ENCODE measurements at places on chromosomes 16 and 17. TPM values are rescaled to one million over a fixed set of nuclear protein-coding genes. Genes with fewer than 3 reads are reported as not detected.
A peak's percentile ranks its signal among the peaks of the same experiment; 100 is the strongest.

MYO15B gene
- 11.2 TPM for total RNA-seq

FSCN2 gene
- 0.30 TPM for total RNA-seq

DPEP1 gene
- 2.5 TPM for total RNA-seq

EIF1 gene
- 539 TPM for total RNA-seq

RBFOX1 gene
- 3.1 TPM for total RNA-seq

PERCC1 gene
- not detected for total RNA-seq

ANTKMT gene
- total RNA-seq = 31.8 TPM

GRCh38 chr16:11389631-11390565, 44.6 kb downstream of the RMI2 start:
- DNase-seq = no peak

DNA sequence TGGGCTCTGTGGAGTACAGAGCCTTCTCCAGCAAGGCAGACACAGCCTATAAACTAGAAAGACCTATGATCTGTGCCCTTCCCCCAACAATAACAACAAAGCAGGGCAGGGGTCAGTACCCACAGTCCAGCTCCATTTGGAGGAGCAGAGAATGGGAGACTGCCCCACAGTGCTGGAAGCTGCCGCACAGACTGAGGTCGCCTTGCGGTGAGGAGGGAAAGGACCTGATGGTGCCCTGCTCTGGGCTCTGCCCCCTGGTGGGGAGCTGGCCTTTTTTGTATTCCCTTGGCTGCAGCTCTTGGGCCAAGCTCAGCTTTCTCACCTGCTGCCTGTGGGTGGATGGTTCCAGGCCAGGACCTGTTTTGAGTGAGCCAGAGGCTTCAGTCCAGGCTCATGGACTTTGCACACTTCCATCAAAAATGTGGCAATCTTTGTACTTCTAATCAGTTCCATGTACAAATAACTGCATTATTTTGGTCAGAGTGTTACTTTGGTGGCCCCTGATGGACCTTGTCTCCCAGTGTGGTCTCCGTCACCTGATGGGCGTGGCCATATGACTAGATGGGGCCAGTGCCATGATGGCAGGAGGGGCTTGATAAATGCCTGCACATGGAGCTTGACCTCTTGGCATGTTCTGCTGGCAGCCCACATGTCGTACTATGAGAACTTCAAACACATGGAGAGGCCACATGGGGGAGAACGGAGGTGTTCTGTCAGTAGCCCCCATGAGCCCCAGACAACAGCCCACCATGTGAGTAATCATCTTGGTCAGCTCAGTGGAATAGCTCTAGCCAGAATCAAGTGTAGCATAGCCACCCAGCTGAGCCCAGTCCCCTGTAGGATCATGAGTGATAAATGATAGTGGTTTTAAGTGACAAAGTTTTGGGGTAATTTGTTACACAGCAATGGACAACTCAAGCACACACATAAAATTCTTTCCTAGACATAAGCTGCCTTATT, 24.2 kb downstream of the B9D1 start:
- peak; percentile 47 for DNase-seq

DNA sequence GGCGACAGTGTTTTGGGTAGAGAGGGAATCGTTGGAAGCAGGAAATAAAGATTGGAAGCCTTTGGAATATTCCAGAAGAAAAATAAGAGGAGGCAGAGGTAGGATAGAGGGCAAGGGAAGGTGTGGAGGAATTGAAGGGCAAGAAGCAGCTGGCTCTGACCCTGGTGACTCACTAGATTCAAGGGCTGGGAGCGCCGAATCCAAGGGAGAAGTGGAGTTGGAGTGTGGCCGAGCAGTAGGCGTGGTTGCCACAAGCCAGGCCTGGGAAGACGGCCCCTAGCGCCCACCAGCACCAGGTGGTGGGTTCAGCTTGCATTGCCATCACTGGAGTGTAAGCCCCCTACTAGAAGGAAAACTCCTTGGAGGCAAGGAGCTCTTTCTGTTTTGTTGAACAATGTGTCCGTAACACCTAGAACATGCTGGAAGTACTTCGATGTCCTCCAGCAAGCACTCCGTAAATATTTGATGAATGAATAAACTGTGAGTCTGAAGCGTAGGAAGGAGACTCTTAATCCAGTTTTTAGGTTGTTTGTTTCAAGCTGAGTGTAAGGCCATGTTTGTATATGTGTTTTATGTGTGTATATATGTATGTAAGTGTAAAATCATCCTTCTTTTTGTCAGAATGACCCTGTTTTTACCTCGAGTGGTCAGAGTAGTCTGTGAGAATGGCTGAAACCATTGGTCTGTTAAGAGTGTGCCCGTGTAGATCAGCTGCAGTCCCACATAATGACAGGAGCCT, 139.5 kb downstream of the CMIP start:
- no peak for DNase-seq

GRCh38 chr16:12311877-12312276, 335.3 kb downstream of the SNX29 start:
- no peak for DNase-seq

GRCh38 chr16:78956859-78957258, 643.7 kb downstream of the MAF start:
- DNase-seq = no peak

- no peak for DNase-seq
Observed at GRCh38 chr16:16025214-16025968, 76.0 kb downstream of the ABCC1 start.

- DNase-seq = no peak
Observed at GRCh38 chr17:41448506-41448905, 7.7 kb upstream of the KRT38 start.

- no peak for DNase-seq
Observed at GRCh38 chr16:50400312-50400966, 31.7 kb upstream of the BRD7 start.

GRCh38 chr17:45640141-45640850, 143.8 kb upstream of the CRHR1 start:
- peak; percentile 57 for DNase-seq

DNA sequence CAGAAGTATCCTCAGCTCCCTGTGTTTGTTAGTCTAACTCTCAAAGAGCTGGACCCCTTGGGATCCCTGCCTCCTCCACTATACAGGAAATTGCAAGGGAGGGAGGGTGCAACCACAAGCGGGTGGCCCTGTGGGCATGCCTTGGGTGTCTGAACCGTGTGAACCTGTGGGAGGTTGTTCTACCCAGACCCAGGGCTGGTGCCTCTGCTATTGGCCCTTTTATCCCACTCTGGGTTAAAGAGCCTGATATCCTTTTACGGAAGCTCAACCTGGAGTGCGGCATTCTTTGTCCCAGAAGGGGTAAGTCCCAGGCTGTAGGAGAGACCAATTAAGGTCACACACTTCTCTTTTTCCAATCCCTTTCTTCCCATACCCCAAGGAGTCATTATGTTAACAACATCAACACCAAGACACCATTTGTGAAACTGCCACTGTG, 53.4 kb downstream of the ARSG start:
- no peak for DNase-seq

- DNase-seq = no peak
Observed at GRCh38 chr17:83161298-83162034, 82.1 kb downstream of the METRNL start.

- no peak for DNase-seq
Observed at GRCh38 chr17:21034340-21035235, 8.2 kb downstream of the USP22 start.

DNA sequence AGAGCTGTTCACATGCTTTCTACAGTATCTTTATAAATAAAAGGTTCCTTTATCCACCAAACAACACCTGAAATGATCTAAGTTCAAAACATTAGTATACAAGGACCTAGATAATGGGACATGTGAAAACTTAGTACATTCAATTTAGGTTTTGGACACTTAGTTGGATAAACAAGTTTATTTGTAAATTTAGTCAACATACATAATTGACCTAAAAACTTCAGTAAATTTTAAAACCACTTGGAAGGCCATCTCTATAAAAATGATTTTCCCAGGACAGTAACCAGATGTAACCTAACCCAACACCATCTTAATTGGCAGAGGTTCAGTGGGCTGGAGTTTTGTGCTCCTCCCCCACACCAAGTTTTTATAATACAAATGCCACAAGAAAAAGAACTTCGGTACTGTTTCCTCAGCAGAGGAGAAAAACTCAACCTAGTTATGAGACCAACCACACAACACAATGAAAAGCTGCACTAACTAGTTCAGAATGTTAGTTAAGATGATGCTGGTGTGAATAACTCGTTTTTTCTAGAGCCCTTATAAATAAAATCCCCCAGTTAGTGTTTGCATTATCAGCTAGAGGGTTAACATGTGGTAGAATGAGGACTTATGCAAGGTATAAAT, 7.2 kb upstream of the UNK start:
- no peak for DNase-seq

- DNase-seq = no peak
Observed at GRCh38 chr16:73743665-73744496, 552.7 kb upstream of the PSMD7 start.

GRCh38 chr16:84819644-84820304, at the start of gene CRISPLD2:
CRISPLD2 (plus strand) TSS chr16:84819985; CDS start chr16:84838496, 18,511 bp downstream.
- peak; percentile 60 for DNase-seq

DNA sequence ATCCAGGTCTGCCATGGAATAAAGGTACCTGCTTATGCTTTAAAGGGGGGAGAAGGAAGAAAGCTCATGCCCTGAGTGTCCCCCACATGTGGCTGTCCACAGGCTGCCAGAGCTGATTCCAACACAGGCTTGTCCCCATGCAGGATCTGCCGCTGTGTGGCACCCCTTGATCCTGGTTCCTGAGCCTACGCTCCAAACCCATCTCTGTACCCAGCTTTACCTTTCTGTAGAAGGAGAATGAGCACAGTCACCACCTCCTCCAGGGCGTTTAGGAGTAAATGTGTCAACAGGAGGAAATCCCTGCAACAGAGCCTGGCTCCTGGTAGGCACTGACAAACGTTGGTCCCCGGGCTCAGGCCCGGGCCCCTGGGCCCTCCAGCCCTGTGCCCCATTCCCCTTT, 175.6 kb downstream of the RBFOX3 start:
- no peak for DNase-seq

DNA sequence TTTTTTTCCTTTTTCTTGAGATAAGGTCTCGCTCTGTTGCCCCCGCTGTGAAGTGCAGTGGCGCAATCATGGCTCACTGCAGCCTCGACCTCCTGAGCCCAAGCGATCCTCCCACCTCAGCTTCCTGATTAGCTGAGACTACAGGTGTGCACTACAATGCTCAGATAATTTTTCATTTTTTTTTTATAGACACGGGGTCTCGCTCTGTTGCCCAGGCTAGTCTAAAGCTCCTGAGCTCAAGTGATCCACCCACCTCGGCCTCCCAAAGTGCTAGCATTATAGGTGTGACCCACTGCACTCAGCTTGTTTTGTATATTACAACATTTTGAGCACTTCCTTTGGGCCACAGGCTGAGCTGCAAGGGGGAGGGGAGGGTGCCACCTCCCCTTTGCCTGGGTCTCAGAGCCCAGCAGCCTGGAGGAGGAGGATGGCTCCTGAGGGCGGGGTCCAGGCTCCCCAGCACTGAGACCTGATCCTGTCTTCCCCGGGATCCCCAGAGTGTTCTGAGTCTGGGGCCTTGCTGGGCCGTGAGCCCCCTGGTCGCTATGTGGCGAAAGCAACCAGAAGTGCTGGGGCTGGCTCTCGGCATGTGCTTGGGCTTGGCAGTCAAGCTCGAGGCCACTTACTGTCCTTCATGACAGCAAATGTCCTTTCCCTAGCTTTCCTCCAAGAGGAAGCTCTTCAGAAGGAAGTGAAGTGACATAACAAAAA, 8.1 kb downstream of the DEF8 start:
- DNase-seq = no peak

DNA sequence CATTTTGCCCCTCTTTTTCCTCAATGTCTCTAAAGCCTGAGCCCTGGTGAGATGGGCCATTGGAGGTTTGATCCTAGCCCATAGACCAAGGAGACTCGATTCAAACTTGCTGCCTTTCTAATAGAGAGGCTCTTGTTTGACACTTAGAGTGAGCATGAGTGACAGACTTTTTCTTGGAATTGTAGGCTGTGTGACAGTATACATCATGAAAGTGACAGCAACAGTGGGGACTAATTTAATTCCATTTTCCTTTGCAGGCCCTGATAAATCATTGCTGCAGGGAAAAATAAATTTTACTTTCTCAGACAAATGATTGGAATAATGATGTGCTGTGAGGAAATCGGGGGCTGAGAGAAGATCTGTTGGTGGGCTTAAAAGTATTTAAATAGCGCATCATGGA, 169.0 kb upstream of the NOL11 start:
- no peak for DNase-seq

DNA sequence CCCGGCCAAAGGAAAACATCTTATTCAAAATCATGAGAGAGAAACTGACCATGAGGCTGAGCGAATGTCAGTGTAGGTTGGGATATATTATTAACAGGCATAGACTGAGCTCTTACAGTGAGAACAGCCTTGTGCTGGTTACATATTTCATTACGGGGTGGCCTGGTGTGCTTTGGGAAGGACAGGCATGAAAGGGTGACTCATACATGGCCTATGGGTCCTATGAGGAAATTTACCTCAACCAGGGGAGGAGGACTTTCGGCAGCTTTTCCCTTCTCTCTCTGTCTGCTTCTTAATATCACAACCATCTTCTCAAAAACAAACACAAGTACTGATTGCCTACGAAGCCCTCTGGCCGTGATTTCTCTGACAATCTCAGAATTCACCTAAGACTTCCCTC, 579.1 kb downstream of the CDH13 start:
- DNase-seq = no peak

- DNase-seq = no peak
Observed at GRCh38 chr17:22278302-22279275, 586.3 kb downstream of the KCNJ18 start.

GRCh38 chr17:35617505-35617904, 30.4 kb downstream of the AP2B1 start:
- no peak for DNase-seq

GRCh38 chr16:12067714-12068401, 91.3 kb downstream of the SNX29 start:
- peak; percentile 72 for DNase-seq

DNA sequence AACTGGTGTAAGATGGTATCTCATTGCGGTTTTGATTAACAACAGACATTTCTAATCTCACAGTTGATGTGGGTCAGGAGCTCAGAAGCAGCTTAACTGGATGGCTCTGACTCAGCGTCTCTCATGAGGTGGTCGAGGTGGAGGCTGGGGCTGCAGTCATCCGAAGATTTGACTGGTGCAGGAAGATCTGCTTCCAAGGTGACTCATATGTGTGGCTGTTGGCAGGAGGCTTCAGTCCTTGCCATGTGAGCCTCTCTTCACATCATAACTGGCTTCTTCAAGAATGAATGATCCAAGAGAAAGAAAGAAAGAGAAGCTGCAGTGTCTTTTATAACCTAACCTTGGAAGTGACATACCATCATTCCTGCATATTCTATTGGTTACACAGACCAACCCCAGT, 376.1 kb downstream of the SEC14L1 start:
- no peak for DNase-seq

- no peak for DNase-seq
Observed at GRCh38 chr16:59635674-59636073, 901.6 kb upstream of the GOT2 start.

- no peak for DNase-seq
Observed at GRCh38 chr17:61072648-61073047, 327.0 kb upstream of the TBX2 start.

Measured in H1 (cell line).